NCI-H187 treated with DMSO at 0.1 percent for 48 hours (cell line): ENCODE measurements at places on chromosomes 7 and 10.

GRCh38 chr10:110676016-110676415, 31.9 kb downstream of the RBM20 start:
- DNase-seq = no peak

GRCh38 chr10:11823122-11823988, at the start of gene PROSER2:
TSS of gene PROSER2 (plus strand) at chr10:11823356. CDS start at chr10:11852078, 28,722 bp downstream.
- no peak for DNase-seq

- DNase-seq = no peak
Observed at GRCh38 chr7:110336423-110336822, 754.5 kb upstream of the LRRN3 start.

GRCh38 chr10:74337330-74338016, 186.5 kb downstream of the ADK start:
- DNase-seq = no peak

DNA sequence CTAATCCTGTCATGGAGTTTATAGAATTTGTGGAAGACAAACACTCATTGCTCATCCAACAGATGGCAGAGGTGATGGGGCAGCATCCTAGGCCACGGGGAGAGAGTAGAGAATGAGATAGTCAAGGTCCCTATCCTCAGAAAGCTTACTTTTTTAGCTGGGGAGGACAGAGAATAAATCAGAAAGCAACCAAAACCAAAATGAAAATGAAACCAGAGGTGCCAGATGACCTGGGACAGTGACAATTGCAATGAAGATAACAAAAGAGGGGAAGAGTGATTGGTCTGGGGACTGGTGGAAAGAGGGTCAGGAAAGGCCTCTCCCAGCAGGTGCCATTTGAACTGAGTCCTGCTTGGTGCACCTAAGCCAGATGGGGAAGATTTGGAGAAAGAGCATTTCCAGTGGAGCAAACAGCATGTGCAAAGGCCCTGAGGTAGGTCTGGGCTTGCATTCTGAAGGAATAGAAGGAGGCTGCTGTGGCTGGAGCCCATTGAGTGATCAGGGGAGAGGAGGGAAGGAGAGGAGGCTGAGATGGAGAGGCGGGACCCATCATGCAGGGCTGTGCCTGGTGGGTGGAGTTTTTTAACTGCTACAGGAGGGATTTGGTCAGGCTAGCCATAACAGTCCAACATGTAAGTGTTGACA, 164.1 kb downstream of the RPS24 start:
- DNase-seq = no peak

- DNase-seq = no peak
Observed at GRCh38 chr7:153091477-153091876, 331.9 kb downstream of the ACTR3B start.

DNA sequence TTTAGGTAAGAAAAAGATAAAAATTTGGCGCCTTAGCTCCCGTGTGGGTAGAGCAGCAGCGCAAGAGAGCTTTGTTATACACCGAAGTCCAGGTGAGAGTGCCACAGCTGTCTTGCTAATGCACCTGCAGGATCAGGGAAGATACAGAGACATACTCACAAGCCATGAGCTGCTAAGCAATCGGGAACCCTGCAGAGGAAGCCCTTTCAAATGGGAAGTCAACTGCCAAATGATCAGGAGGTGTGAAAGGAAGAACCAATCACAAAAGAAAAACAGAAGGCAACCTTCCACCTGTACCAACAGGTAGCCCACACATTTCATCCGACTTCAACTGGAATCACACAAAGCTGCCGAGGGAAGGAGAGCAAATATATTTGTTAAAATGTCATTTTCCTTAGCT, 610.5 kb upstream of the PFKP start:
- DNase-seq = no peak

DNA sequence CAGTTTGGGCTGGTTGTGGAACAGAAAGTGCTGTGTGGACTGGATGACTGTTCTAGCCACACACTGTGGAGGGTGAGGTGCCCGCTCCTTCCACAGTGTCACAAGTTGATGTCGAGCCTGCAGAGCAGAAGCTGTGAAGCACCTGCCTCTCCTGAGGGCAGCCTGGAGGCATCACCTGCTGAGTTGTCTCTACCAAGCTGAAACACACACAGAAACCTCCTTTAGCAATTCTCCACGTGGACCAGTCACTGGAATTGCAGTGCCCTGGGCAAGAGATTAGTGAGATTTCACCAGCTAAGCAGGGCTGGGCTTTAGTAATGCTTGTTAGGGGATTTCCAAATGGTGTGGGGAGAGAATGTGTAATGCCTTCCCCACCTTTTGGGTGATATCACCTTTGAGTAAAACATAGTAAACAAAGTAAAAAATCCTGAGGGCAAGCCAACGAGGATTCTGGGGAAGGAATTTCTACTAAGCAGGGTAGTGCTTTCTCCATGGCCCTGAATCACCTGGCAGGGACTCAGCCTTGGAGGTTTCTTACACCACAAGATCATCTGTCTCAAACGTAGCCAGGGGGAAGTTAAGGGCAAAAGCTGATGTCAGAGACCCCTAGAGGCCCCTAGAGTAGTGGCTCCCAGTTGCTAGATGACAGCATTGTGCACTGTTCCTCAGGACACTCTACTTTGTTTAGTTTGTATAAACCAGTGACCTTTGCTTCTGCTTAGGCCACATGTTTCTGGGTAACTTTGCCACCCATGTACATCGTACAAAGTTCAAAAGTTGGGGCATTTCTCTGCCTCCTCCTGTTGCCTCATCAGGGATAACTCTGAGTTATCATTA, 233.1 kb upstream of the IGFBP3 start:
- no peak for DNase-seq

DNA sequence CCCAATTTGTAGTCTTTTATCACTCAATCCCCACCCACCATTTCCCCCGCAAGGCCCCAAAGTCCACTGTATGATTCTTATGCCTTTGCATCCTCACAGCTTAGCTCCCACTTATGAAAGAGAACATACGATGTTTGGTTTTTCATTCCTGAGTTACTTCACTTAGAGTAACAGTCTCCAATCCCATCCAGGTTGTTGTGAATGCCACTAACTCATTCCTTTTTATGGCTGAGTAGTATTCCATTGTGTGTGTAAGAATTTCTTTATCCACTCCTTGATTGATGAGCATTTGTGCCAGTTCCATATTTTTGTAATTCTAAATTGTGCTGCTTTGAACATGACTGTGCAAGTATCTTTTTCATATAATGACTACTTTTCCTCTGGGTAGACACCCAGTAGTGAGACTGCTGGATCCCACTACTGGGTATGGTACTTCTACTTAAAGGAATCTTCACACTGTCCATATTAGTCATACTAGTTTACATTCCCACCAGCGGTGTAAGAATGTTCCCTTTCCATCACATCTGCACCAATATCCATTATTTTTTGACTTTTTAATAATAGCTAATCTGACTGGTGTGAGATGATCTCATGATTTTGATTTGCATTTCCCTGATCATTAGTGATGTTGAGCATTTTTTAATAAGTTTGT, 152.6 kb downstream of the JMJD1C start:
- no peak for DNase-seq

DNA sequence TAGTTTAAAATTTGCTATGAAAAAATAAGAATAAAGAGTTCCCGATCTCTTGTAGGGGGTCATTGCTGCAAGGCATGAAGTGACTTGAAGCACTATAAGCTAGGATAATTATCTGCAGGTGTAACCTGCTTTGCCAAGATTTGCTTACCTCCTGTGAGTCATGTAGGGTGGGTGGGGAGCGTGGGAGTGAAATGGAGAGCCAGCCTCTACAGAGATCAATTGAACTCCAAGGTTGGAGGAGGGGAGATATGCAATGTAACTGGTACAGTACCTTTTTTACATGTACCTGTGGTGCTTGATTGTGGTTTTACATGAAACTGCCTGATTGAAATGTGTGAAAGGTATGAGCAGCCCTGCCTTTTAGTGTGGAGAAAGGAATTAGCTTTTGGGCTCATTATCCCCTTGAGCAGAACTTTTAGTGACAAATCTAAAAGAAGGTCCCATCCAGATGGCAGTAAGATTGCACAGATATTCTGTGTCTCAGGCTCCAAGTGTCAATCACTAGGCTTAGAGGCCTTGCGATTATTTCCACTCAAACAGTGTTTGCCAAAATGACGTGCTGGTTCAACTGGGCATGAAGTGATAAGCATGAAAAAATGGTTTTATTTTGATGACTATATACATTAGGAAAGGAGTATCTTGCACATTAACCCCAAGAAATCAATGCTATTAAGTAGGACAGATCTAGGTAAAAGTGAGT, 138.6 kb upstream of the GRB10 start:
- DNase-seq = no peak

DNA sequence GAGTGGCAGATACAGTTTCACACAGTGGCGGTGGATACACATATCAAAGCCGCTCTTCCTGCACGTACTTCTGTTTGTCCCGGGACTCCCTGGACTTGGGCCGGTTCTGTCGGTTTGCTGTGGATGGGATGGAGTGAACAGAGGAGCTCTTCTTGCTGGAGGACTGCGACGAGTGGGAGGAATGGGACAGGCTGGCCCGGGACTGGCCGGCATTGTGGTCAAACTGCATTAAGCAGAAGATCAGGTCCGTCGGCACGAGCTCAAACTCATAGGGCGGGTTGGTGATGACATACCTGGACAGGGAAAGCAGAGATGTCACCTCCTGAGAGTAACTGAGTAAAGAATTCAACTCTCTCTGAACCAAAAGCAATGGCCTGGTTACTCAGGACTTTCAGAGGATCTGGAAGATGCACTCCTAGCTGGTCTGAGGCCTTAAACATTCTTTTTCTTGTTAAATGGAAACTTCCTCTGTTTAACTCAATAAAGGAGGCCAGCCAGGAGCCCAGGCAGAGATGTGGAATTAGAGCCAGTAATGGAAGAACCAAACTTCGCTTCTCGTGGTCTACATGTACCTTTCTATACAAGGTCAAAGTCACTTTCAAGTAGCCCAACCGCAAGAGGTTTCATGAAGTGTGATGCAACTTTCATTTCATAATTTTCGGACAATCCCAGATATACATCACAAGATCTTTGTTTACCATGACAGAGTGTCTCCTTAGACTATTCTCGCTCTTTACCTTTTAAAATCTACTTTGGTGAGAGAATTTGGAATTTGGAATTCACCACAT, 750.2 kb downstream of the KCNMA1 start:
- DNase-seq = no peak

- no peak for DNase-seq
Observed at GRCh38 chr10:87887548-87888289, 24.3 kb downstream of the PTEN start.

DNA sequence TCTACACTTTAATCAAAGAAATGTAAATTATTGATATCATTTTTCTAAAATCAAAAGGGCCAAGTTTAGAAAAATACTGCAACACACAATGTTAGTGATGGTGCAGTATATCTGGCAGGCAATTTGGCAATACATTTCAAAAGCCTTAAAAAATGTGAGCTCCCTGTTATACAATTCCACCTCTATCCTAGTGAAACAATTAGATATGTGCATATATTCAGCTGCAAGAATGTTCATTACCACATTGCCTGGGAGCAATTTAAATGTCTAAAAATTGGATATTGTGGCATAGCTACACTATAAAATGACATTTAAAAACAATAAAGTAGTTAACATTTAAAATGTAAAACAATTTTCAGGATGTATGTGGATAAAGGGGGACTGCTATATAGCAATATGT, 10.1 kb upstream of the ERVW-1 start:
- DNase-seq = no peak

DNA sequence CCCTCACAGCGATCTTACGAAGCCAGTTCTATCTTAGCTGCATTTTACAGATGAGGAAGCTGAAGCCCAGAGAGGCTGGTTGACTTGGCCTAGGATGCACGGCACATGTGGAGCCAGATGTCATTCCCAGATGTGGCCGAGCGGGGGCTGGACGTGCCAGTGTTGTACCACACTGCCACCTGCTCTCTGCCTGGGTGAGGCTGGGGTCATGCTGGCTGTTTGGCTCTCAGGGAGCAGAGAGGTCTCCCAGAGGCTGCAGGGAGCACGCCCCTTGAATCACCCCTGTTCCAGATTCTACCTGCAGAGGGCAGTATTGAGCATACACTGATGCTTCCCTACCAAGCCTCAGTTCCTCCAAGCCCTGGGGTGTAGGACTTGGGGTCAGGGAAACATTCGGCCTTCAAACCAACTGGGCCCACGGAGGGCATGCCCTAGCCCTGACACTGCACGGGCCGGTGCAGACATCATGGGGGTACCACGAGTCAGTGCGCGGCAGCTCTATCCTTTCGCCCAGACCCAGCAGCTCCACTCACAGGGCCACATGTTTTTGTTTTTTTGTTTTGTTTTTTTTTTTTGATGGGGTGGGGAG, 3.8 kb upstream of the GTF2IRD1 start:
- no peak for DNase-seq
